Mucosa of descending colon (tissue), 3 donors: ENCODE measurements at places on chromosomes 6 and 20. TPM values are rescaled to one million over a fixed set of nuclear protein-coding genes. Genes with fewer than 3 reads are reported as not detected.

Gene SIM1
- not detected for total RNA-seq

GRCh38 chr20:15296422-15296821, 959.0 kb upstream of the FLRT3 start:
- DNase-seq, result no peak

DNA sequence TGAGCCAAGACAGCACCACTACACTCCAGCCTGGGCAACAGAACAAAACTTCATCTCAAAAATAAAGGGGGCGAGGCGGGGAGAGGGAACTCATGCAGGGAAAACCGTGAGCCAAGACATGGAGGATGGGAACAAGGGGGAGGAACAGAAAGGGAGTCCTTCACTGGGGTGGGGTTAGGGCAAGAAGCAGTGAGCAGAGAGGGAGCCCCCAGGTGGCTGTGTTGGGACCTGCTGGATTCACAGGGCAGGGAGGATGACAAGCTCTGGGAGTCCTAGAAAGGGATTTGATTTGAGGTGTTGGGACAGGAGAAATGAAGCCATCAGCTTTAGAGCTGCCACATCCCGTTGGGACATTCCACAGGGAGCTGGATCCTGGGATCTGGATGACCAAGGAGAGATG, 90.6 kb upstream of the TOP1 start:
- DNase-seq, result no peak

Gene TMEM151B
- total RNA-seq, result 0.31 TPM

DNA sequence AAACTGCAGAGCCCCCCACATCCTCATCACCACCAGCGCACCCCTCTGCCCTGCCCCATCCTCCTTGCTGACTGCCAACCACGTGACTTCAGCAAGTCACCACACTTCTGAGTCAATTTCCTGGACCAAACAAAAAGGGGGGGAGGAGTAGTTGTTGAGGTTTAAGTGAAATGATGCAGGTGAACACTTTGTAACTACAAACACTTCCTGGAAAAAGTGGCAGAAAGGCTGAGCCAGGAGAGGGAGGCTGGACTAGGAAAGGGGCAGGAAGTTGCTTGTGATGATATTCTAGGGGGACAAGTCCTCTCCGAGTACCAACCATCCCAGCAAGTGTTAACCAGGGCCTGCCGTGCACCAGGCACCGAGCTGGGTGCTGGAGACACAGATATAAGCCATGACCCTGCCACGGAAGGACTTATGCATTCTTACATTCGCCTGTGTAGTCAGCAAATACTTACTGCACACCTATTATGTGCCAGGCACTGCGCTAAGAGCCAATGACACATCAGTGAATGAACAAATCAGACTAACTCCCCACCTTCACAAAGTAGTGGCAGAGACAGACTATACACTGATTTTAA, 67.3 kb downstream of the PREX1 start:
- DNase-seq, result peak; percentile 82

DNA sequence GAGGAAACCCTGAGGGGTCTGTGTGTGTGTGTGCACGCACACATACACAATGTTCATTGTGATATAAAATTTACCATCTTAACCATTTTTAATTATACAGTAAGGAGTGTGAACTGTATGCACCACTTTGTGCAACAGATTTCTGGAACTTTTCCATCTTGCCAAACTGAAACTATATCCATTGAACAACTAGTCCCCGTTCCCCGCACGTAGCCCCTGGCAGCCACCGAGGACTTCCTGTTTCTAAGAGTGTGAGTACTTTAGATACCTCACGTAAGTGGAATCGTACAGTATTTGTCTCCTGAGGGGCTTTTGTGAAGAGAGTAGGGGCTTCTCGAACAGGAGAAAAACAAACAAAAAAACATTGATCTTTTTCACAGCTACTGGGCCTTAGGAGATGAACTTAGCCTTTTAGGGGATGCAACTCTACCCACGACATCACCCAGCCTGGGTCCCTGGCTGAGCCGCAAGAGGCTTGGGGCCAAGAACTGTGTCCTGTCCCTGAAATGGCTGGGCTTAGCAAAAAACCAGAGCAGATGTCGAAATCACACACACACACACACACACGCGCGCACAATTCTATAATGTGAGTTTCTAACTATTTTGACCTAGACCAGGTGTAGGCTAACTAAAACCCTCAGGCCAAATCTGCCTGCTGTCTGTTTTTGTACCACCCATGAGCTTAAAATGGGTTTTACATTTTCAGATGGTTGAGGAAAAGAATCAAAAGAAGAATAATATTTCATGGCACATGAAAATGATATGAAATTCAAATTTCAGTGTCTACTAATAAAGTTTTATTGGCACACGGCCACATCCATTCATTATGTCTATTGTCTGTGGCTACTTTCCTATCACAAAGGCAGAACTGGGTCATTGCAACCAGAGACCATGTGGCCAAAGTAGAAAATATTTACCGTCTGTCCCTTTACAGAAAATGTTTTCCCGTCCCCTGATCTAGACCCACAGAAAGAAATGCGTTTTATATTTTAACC, 144.2 kb downstream of the EYA2 start:
- DNase-seq, result no peak

GRCh38 chr6:33868141-33868540, 64.3 kb upstream of the MLN start:
- DNase-seq, result no peak

Gene BMP7
- 1.7 TPM for total RNA-seq

Gene C20orf141
- total RNA-seq, result not detected

- DNase-seq, result no peak
Measured at GRCh38 chr6:3841066-3841454, 8.1 kb upstream of the FAM50B start.

- no peak for DNase-seq
Measured at GRCh38 chr6:35461270-35461669, 6.9 kb upstream of the RPL10A start.

- DNase-seq, result no peak
Measured at GRCh38 chr20:40251284-40251932, 437.6 kb downstream of the MAFB start.

Gene HAO1
- not detected for total RNA-seq

GRCh38 chr6:150202934-150203333, 60.1 kb downstream of the PPP1R14C start:
- no peak for DNase-seq

DNA sequence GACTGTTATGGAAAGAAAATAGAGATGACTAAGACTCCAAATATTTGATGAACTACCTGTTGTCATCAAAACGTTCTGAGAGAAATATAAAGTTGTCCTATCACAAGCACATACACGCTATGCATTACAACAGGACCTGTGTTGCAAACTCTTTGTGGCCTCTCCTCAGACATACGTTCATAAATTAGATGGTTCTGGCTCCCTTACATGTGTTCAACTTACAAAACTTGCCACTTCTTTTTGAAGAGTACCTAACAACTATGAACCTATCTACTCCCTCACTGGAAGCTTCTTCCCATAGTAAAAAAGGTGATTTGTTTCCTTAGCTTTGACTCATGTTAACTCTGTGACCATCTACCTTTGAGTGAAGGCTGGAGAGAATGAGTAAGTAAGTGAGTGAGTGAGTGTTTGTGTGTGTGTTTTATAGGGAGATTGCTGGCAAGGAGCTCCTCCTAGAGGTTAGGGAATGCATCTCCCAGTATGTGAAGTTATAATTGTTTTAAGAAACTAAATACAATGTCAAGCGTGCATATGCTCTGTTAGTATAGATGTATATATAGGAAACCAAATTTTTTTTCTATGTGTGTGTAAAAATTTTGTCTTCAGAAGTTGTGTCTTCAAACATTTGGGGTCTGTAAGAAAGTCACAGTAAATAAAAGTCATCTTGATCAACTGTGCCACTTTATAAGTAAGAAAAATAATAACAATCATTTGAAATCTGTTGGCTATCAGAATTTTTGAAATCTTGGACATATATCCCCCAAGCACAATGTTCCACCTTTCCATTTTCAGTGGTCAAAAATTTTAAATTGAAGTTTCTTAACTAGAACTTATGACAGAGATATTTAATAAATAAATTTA, 1211.1 kb upstream of the GJE1 start:
- DNase-seq, result peak; percentile 32

DNA sequence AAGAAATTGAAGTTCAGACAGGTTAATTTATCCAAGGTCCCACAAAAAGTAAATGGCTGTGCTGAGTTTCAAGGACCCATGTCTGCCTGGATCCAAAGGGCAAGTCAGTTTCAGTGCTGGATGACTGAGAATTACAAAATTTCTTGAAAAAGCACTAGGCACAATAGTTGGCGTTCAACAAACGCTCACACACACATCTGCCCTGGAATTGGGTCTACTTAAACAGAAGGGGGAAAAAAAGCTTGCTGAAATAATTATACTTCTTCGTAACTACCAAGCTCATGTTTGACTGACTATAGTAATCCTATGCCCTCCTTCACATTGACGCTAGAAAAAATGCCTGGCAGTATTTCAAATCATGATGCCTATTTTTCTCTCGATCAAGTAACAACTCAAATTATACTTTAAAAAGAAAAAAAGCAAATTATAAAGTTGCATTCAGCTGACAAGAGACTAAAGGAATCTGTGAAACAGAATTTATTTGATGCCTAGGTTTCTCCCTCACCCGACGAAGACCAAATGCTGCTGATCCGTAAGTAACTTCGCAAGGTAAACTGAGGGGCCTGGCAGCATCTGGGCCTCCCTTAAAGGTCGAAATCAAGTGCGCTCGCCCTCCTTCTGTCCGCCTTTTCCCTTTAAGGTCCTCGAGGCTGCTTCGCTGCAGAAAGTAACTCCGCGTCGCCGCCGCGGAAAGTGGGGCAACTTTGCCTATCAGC, 650 bp upstream of the CD2AP start:
- no peak for DNase-seq

GRCh38 chr20:62929051-62929538, 2.8 kb upstream of the DIDO1 start:
- peak; percentile 83 for DNase-seq

- no peak for DNase-seq
Measured at GRCh38 chr6:81748994-81749393, 3.5 kb downstream of the TENT5A start.
